Aorta (tissue), 5 donors: ENCODE measurements at places on chromosomes 4 and X. TPM values are rescaled to one million over a fixed set of nuclear protein-coding genes. Genes with fewer than 3 reads are reported as not detected.

Gene FATE1
- not detected for polyA plus RNA-seq

Gene HELT
- polyA plus RNA-seq = not detected

Gene DDX53
- not detected for polyA plus RNA-seq

Gene ANAPC10
- 18.7 TPM for polyA plus RNA-seq

- no peak for DNase-seq
Measured at GRCh38 chr4:156475322-156475721, 496.3 kb downstream of the PDGFC start.

- no peak for DNase-seq
Measured at GRCh38 chrX:22689290-22689689, 310.5 kb upstream of the DDX53 start.

- DNase-seq = no peak
Measured at GRCh38 chrX:150502979-150503897, 65.2 kb upstream of the MTM1 start.

- peak; percentile 67 for DNase-seq
Measured at GRCh38 chr4:7043284-7044136, at the start of gene TADA2B. TSS of gene TADA2B (plus strand) at chr4:7043372. CDS start at chr4:7043580, 208 bp downstream.

DNA sequence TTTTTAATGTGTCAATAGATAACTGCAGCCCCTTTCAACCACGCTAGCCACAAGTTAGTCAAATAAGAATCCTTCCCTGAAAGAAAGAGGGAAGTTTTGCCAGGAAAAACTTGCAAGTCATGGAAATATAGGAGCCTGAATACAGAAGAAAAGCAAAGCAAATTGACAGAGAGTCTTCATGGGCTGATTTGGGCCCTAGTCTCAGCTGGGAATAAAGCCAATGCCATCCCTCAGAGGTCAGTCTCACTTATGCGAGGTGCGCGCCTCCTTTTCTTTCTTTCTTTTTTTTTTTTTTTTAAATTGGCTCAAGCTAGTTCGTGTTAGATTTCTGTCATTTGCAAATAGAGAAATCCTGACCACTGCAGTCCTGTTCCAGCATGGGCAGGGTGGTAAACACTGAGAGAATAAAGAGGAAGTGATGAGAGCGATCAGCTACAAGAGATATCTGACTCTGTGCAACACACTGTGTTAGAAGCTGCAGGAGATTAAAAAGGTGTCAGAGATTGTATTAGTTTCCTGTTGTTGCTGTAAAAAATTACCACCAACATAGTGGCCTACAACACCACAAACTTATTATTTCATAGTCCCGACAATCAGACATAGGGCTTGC, 299.7 kb downstream of the LDB2 start:
- no peak for DNase-seq

GRCh38 chr4:24588216-24588954, 4.0 kb upstream of the DHX15 start:
- no peak for DNase-seq
